ENCODE measurements at places on chromosomes 5 and 9. TPM values are rescaled to one million over a fixed set of nuclear protein-coding genes. Genes with fewer than 3 reads are reported as not detected.

Gene TSSK1B
- not detected for total RNA-seq

Gene PCDHB16
- total RNA-seq = 5.0 TPM

DNA sequence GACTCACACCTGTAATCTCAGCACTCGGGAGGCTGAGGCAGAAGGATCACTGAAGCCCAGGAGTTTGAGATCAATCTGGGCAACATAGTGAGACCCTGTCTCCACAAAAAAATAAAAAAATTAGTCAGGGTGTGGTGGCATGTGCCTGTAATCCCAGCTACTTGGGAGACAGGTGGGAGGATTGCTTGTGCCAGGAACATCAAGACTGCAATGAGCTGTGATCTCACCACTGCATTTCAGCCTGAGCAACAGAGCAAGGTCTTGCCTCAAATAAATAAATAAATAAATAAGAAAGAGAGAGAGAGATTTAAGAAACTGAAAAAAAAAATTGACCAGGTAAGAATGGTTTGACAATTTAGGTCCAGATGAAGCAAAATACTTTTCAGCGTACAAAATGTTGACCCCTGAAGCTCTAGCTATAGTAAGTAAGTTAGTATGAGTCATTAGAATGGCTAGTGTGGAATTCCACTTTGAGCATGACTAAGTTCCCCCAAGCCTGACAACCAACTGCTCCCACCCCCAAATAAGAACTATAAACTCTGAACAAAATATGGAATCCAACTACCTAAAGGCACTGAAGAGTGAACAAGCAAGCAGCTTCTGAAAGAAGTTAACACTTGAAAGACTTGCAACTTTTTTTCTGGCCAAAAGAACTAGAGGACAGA is 217.8 kb upstream of the TLE4 start:
- no peak overlapping the region for H3K4me3 ChIP-seq
- H3K27me3 ChIP-seq = no peaks in the 10 kb centered on the region
- no peak for DNase-seq
- H3K36me3 ChIP-seq = no peaks in the 10 kb centered on the region
- no peak overlapping the region for H3K27ac ChIP-seq
- H3K4me1 ChIP-seq = no peaks in the 10 kb centered on the region

GRCh38 chr9:7760014-7760415 is 39.6 kb downstream of the DMAC1 start:
- H3K27me3 ChIP-seq = no peaks in the 10 kb centered on the region
- no peak overlapping the region for H3K27ac ChIP-seq
- H3K4me1 ChIP-seq = no peaks in the 10 kb centered on the region
- no peaks in the 10 kb centered on the region for H3K36me3 ChIP-seq

DNA sequence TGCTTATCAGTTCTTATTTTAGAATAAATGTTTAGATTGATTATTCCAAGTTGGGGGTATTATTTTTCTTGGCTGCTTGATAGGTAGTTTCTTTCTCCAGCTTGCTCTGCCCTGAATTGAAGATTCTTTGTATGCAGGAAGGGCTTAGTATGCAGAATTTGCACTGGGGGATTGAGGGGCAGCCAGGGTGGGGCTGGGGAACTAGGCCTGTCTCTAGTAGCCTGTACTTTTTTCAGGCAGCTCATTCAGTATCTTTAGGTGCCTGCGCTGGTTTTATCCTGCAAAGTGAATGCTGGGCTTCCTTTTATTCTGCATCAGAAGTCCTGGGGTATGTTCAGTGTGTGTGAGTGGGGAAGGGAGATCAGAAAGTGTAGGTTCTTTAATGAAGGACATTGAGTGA is 228.3 kb upstream of the ELL2 start:
- no peaks in the 10 kb centered on the region for H3K27me3 ChIP-seq
- H3K27ac ChIP-seq = no peak overlapping the region
- no peak overlapping the region for H3K4me3 ChIP-seq

DNA sequence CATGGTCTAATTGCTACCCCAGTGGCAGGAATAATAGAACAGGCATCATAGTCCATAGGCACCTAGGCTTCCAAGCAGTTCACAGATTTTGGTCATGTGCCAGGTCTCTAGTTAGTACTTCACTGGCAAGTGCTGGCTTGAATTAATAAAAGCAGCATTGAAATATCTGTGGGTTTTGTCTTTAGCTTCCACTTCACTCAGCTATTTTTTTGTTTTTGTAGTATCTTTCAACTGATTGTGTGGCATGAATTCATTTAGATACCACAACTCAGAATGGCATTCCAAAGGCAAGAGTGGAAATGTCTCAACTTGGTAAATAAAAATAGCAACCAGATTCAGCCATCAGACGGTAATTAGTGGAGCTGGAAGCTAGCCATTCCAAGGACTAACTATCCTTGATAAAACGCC is 27.9 kb upstream of the ITGA2 start:
- H3K27ac ChIP-seq = no peak overlapping the region
- H3K4me3 ChIP-seq = no peak overlapping the region
- DNase-seq = no peak
- no peaks in the 10 kb centered on the region for H3K4me1 ChIP-seq
- H3K36me3 ChIP-seq = no peaks in the 10 kb centered on the region

Gene BARHL1
- not detected for total RNA-seq

Gene BTNL3
- not detected for total RNA-seq

- peak overlapping the region; percentile 63 for H3K27ac ChIP-seq
- no peak overlapping the region for H3K4me3 ChIP-seq
- H3K36me3 ChIP-seq = no peaks in the 10 kb centered on the region
- no peaks in the 10 kb centered on the region for H3K4me1 ChIP-seq
Observed at GRCh38 chr5:10595293-10595671, 31.4 kb downstream of the ANKRD33B start.

Gene SELENOP
- total RNA-seq = 570 TPM

DNA sequence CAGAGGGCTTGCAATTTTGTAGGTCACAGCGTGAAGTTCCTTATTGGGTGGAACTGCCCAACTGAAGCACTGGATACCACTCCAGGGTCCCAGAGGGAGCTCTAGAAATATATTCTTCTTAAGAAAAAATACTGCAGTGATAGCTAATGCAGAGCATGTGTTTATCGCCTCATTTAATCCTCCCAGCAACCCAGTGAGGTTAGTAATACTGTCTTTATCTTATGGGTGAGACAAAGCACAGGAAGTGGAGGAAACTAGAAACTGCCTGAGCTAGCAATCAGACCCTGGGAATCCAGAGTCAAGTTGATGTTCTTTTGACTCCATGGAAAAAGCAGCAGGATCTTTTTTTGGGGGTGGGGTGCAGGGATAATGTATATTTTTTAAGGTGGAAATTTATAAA is 153.3 kb downstream of the PJA2 start:
- no peaks in the 10 kb centered on the region for H3K27me3 ChIP-seq
- H3K4me3 ChIP-seq = no peak overlapping the region
- H3K36me3 ChIP-seq = no peaks in the 10 kb centered on the region
- no peak for DNase-seq

Gene ANKRD55
- not detected for total RNA-seq

GRCh38 chr5:72330712-72331111 is 10.5 kb downstream of the PTCD2 start:
- no peak overlapping the region for H3K27ac ChIP-seq
- no peaks in the 10 kb centered on the region for H3K27me3 ChIP-seq
- DNase-seq = no peak
- no peak overlapping the region for H3K4me3 ChIP-seq
- H3K36me3 ChIP-seq = no peaks in the 10 kb centered on the region
- H3K4me1 ChIP-seq = no peaks in the 10 kb centered on the region

DNA sequence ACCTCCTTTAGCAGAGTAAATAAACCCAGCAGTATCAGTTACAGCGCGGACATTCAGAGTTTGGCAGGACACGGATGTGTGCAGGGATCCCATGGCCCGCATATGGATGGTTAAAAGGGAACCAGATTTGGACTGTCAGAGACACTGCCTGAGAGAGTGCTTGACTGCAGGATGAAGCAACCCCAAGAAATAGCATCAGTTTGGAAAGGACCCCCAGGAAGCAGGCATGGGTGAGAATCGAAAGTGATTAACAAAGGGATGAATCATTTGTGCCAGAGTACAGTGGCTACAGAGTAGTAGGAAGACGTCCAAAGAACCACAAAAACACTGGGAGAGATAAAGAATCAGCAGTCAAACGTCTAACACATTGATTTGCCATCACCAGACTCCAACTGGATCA is 5.5 kb downstream of the C7 start:
- no peak for DNase-seq
- peak overlapping the region; percentile 27 for H3K4me3 ChIP-seq
- H3K27me3 ChIP-seq = no peaks in the 10 kb centered on the region
- H3K4me1 ChIP-seq = no peaks in the 10 kb centered on the region
- no peak overlapping the region for H3K27ac ChIP-seq
- no peaks in the 10 kb centered on the region for H3K36me3 ChIP-seq

Gene ANKRD31
- 0.28 TPM for total RNA-seq

Gene RMRP
- total RNA-seq = 4,377 TPM

- no peaks in the 10 kb centered on the region for H3K36me3 ChIP-seq
- H3K27me3 ChIP-seq = no peaks in the 10 kb centered on the region
- H3K27ac ChIP-seq = no peak overlapping the region
- H3K4me1 ChIP-seq = no peaks in the 10 kb centered on the region
- no peak for DNase-seq
Observed at GRCh38 chr5:68012831-68013230, 202.7 kb upstream of the PIK3R1 start.

- H3K36me3 ChIP-seq = peaks cover 22% of the 10 kb centered on the region
- H3K4me1 ChIP-seq = no peaks in the 10 kb centered on the region
- no peak for DNase-seq
- no peak overlapping the region for H3K4me3 ChIP-seq
- H3K27ac ChIP-seq = peak overlapping the region; percentile 99
Observed at GRCh38 chr5:132270335-132270665, 12.8 kb downstream of the PDLIM4 start.

GRCh38 chr5:74365723-74366122 is 274.8 kb downstream of the ENC1 start:
- no peaks in the 10 kb centered on the region for H3K36me3 ChIP-seq
- no peaks in the 10 kb centered on the region for H3K27me3 ChIP-seq
- no peak overlapping the region for H3K27ac ChIP-seq

DNA sequence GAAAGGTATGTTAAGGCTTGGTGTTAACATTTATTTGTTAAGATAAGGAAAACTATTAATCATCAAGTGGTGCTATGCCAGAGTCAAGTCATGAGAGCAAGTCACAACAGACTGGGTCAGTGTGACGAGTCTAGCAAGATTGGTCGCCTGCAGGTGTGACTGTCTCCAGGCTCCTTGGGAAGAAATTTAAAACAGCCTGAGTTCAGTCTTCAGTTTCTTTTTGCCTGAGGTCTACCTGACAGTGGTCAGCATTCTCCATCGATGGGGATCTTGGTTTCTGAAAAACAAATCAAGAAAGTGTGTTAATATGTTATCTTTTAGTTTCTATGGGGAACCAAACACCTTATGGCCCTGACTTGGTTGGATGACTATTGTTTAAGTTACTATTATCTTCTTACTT is 56.3 kb downstream of the CETN3 start:
- H3K27me3 ChIP-seq = no peaks in the 10 kb centered on the region
- H3K36me3 ChIP-seq = no peaks in the 10 kb centered on the region
- H3K27ac ChIP-seq = no peak overlapping the region
- no peak for DNase-seq

Gene FOXI1
- total RNA-seq = not detected

Gene CCL28
- total RNA-seq = 1.6 TPM

DNA sequence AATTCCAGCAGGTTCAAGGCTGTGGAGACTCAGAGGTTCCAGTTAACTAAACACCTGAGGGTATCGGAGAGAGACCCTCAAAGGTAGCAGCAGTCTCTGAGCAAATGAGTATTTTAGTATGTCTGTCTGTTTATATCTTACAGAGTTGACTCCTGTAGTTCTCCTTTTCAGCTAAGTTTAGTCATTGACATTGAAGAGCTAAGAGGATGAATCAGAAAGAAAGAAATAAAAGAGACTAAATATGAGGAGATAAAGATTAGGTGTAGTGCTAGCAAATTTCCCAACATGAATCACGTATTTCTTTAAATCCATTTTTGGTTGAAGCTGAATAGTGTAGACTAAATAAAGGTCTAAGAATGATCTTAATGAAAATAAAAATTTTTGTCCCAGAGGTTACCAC is 474.0 kb upstream of the RGMB start:
- H3K4me3 ChIP-seq = no peak overlapping the region
- no peaks in the 10 kb centered on the region for H3K36me3 ChIP-seq
- H3K27me3 ChIP-seq = no peaks in the 10 kb centered on the region

GRCh38 chr9:96430377-96430776 is 12.2 kb upstream of the ZNF367 start:
- no peak for DNase-seq
- H3K4me3 ChIP-seq = no peak overlapping the region
- H3K4me1 ChIP-seq = no peaks in the 10 kb centered on the region
- no peaks in the 10 kb centered on the region for H3K27me3 ChIP-seq

Gene RABGAP1
- 93.4 TPM for total RNA-seq

- H3K4me3 ChIP-seq = no peak overlapping the region
- H3K4me1 ChIP-seq = peaks cover 45% of the 10 kb centered on the region
- DNase-seq = no peak
- H3K27me3 ChIP-seq = no peaks in the 10 kb centered on the region
- H3K27ac ChIP-seq = peak overlapping the region; percentile 66
Observed at GRCh38 chr5:72280581-72281069, 39.4 kb downstream of the MRPS27 start.

Gene SPATA24
- 1.4 TPM for total RNA-seq

GRCh38 chr9:95296761-95297160 is 20.7 kb downstream of the FANCC start:
- no peak overlapping the region for H3K27ac ChIP-seq
- H3K4me3 ChIP-seq = no peak overlapping the region
- H3K4me1 ChIP-seq = no peaks in the 10 kb centered on the region
- no peaks in the 10 kb centered on the region for H3K36me3 ChIP-seq

DNA sequence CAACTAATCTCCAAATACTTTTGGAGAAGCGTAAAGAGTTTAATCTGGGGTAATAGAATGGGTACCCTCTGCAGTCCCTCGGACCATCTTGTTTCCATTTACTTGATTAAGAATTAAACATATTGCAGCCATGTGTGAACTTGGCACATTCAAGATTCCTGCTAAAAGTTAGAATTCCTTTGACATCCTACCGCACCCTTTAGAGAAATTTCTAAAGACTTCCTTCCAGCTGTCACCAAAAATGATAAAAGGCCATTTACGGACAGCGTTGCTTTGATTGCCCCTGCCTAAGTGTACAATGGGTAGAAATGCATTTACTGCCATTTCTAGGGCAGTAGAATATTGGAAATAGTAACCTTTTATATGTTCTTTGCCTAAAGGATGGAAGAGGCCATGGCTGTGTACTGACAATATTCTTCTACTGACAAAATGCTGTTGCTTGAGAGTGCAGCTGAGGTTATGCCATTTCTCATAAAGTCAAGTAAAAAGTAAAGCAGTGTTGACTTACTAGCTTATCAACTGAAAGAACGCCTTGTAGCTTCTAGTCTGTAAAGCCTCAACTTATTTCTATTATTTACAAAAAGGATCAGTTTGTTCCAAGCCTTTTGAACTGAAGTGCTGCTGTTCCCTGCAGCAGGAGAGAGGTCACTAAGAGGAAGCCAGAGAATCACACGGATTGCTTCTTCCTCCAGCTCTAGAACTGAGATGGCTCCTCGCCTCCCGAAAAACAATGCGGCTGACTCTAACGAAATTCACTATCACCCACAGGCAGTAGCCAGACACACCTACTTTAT is 139.8 kb upstream of the BASP1 start:
- DNase-seq = no peak

- no peak overlapping the region for H3K4me3 ChIP-seq
- H3K36me3 ChIP-seq = no peaks in the 10 kb centered on the region
- no peaks in the 10 kb centered on the region for H3K4me1 ChIP-seq
- no peaks in the 10 kb centered on the region for H3K27me3 ChIP-seq
- no peak for DNase-seq
Observed at GRCh38 chr9:17871213-17871890, 292.5 kb downstream of the SH3GL2 start.

Gene IL33
- total RNA-seq = 33.5 TPM
